T-cell (primary cell): ENCODE measurements at places on chromosomes 7 and 10. TPM values are rescaled to one million over a fixed set of nuclear protein-coding genes. Genes with fewer than 3 reads are reported as not detected.

The PSMA2 gene
- total RNA-seq: 44.2 TPM

The CYP3A7 gene
- not detected for total RNA-seq

The UBE3C gene
- 53.1 TPM for total RNA-seq

The PRXL2A gene
- 5.7 TPM for total RNA-seq

The MYL10 gene
- not detected for total RNA-seq

DNA sequence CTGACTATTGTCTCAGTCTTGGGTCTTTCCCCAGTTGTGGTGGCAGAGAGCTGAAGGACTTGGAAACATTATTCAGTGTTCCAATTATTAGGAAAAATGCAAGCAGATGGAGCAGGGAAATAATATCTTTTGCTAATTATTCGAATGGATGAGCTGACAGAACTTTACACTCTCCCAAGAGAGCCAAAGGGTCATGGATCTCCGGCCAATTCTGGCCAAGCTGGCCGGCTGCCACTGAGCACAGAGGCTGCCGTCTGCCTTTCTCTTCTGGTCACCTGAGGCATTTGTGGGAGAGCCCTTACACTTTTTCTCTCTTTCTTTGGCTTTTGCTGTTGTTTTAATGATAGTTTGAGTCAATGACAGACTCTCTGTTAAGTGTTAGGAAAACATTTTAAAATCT is 22.2 kb upstream of the CNTNAP2 start:
- H3K4me1 ChIP-seq: no peaks in the 10 kb centered on the region
- H3K4me3 ChIP-seq: no peak overlapping the region

- H3K36me3 ChIP-seq: no peaks in the 10 kb centered on the region
- no peak overlapping the region for H3K4me3 ChIP-seq
- H3K27ac ChIP-seq: no peak overlapping the region
- DNase-seq: no peak
- H3K27me3 ChIP-seq: no peaks in the 10 kb centered on the region
Observed at GRCh38 chr7:71661671-71662224, 529.8 kb downstream of the GALNT17 start.

DNA sequence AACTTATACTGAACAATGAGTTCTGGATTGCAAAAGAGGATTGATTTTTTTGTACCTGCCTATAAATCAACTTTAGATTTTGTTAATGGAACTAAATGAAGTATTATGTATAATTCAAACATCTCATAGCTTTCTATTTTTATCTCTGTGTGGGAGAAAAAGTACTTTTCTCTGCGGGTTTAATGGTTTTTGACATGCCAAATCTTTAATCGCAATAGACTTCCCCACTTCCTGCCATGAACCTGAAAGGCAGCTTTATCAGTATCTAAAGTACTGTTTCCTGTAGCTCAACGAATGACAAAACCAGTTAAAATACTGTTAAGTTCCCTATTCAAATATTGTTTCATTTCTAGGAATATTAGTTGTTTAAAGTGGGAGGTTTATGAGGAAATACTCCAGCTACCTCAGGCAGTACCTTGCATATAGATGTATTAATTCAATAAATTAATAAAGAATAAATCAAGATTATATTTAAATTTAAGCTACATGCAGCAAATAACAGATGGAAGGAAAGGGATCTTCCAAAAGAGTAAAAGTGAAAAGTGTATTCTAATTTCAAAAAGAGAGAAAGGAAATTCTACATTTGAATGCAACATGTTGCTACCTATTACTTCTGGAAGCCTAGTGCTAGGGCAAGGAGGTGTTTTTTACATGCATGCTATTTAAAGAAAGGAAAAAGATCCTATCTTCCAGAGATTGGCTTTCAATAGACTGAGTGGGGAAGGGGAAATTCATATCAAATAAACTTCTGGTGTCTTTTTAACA is 75.9 kb downstream of the SVOPL start:
- peaks cover 40% of the 10 kb centered on the region for H3K4me1 ChIP-seq
- H3K27me3 ChIP-seq: no peaks in the 10 kb centered on the region
- DNase-seq: no peak

DNA sequence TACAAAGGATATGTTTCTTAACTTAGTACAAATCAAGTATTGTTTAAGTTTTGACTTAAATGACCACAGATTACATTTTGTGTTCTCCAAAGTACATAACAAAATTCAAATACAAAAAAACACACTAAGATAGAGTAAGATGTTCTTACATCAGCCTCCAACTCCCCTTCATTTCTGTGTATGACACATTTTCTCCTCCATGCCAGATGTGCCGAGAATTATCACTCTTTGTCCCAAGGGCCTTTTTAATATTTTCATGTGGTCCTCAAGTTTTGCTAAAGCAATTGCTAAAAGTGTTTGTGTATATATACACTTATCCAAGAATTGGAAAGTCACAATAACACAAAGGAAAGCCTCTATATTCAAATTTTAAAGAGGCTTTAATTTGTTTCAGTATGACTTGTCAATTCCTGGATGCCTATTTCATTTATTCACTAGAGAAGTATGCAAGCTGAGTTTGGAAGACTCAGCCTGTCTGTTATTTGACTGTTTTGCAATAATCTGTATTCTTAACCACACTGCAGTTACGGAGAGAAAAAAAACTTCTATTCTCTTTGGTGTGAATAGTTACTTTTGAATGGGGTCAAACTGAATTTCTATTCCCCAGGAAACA is 586.4 kb upstream of the SEMA3D start:
- no peaks in the 10 kb centered on the region for H3K4me1 ChIP-seq
- H3K36me3 ChIP-seq: no peaks in the 10 kb centered on the region
- H3K27me3 ChIP-seq: no peaks in the 10 kb centered on the region
- H3K27ac ChIP-seq: no peak overlapping the region
- H3K4me3 ChIP-seq: no peak overlapping the region

DNA sequence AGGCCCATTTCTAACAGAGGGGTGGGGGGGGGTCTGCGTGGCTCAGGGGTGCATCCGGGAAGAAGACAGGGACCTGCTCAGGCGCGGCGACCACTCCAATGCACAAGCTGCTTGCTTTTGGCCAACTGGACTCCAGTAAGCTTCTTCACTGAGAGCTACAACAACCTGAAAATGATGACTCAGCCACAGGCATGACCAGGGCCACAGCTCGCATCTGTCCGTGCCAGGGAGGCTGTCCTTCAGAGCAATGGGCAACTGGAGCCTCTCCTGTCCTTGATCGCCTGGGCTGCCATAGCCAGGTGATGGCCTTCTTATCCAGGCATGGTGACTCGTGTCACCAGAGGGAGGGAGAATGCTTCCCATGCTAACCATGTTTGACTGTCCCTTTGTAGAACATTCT is 81.6 kb upstream of the RNF32 start:
- no peak overlapping the region for H3K27ac ChIP-seq
- H3K4me1 ChIP-seq: no peaks in the 10 kb centered on the region
- DNase-seq: no peak
- no peak overlapping the region for H3K4me3 ChIP-seq
- no peaks in the 10 kb centered on the region for H3K36me3 ChIP-seq
- peaks cover 19% of the 10 kb centered on the region for H3K27me3 ChIP-seq

DNA sequence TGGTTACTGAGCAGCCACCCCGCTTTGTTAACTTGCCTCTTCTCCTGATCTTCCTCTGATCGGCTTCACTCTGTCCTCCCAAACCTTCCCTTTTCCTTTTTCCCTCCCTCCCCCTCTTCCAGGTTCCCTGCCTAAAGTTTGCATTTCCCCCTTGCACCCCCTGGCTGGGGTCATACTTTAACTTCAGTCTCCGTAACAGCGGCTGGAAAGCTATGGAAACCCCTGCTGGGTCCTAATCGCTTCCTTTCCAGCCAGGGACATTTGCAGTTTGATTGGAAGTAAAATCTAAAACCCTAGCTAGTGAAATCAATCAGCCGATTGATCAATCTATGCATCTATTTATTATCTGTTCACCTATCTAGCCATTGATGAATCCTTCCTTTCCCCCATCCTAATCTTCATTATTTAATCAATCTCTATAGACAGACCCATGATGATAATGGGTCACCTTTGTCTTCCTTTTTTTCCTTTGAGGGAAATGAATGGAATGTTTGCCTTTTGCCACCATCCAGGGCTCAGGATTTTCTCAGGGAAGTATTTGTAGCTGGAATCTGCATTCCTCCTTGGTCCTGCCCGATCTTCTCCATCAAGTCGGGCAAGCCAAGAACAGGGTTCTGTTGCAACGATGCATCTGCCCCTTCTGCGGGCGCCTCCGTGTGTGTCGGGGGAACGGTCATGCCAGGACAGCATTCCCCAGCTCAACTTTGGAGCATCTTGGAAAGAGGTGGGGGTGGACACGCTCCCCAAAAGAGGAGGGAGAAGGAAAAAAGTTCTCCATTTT is 8.8 kb downstream of the GATA3 start:
- no peaks in the 10 kb centered on the region for H3K27me3 ChIP-seq
- DNase-seq: no peak
- H3K27ac ChIP-seq: peak overlapping the region; percentile 85
- H3K36me3 ChIP-seq: peaks cover 72% of the 10 kb centered on the region
- H3K4me1 ChIP-seq: peaks cover 34% of the 10 kb centered on the region

- H3K4me3 ChIP-seq: no peak overlapping the region
- DNase-seq: no peak
- no peak overlapping the region for H3K27ac ChIP-seq
- H3K27me3 ChIP-seq: no peaks in the 10 kb centered on the region
- H3K36me3 ChIP-seq: no peaks in the 10 kb centered on the region
- H3K4me1 ChIP-seq: no peaks in the 10 kb centered on the region
Observed at GRCh38 chr10:91758303-91759146, 39.7 kb upstream of the TNKS2 start.

- DNase-seq: no peak
- peak overlapping the region; percentile 99 for H3K27ac ChIP-seq
- no peaks in the 10 kb centered on the region for H3K27me3 ChIP-seq
- peaks cover 30% of the 10 kb centered on the region for H3K4me1 ChIP-seq
- H3K36me3 ChIP-seq: no peaks in the 10 kb centered on the region
Observed at GRCh38 chr10:17644485-17644943, 563 bp downstream of the STAM start.

DNA sequence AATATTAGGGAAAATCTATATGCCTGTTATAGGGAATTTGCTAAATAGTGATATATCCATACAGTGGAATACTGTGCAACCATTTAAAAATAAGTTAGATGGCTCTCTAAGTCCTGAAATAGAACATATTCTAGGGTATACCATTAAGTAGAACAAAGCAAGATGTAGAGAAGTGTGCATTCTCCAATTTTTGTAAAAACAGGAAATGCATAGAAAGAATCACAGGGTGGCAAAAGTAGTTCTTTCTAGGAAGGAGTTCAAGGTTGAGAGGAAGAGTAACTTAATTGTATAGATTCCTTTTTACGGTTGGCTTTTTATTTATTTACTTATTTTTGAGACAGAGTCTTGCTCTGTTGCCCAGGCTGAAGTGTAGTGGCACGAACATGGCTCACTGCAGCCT is 43.7 kb downstream of the ADD3 start:
- H3K4me3 ChIP-seq: no peak overlapping the region
- H3K27me3 ChIP-seq: no peaks in the 10 kb centered on the region
- peaks cover 2% of the 10 kb centered on the region for H3K36me3 ChIP-seq
- H3K4me1 ChIP-seq: peaks cover 24% of the 10 kb centered on the region
- H3K27ac ChIP-seq: no peak overlapping the region

DNA sequence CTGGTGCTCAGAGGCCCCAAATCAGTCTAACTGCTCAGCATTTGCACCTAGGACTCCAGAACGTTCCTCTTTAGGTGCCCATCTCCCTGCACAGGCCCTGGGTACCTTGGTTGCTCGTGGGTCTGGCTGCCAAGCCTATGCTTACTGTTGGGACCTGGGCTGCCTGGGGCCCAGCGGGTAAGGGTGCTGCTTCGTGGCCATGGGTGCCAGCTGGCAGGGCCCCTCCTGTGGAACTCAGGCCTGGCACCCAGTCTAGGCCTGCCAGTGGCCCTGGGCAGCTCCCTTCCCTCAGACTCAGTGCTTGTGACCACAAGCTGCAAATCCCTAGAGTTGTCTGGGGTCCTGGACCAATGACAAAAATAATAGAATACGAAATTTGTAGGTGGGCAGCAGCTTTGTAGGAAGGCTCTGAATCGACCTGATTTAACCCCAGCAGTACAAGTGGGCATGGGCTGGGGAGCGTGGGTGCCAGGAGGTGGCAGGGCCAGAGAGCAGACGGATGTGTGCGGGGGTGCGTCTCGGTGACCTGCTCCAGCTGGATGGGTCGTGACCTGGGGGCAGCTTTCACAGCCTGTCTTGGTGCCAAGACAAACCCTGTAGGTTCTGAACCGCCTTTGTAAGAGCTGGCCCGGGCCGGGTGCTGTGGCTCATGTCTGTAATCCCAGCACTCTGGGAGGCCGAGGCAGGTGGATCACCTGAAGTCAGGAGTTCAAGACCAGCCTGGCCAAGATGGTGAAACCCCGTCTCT is 69.7 kb downstream of the MKI67 start:
- H3K27me3 ChIP-seq: no peaks in the 10 kb centered on the region
- no peak overlapping the region for H3K4me3 ChIP-seq
- H3K27ac ChIP-seq: no peak overlapping the region
- H3K36me3 ChIP-seq: peaks cover 27% of the 10 kb centered on the region

- H3K4me3 ChIP-seq: no peak overlapping the region
- no peak overlapping the region for H3K27ac ChIP-seq
- H3K4me1 ChIP-seq: no peaks in the 10 kb centered on the region
- no peaks in the 10 kb centered on the region for H3K36me3 ChIP-seq
- no peaks in the 10 kb centered on the region for H3K27me3 ChIP-seq
- no peak for DNase-seq
Observed at GRCh38 chr10:52609626-52610240, 162.9 kb downstream of the MBL2 start.

GRCh38 chr7:99357701-99358490 is 16.6 kb upstream of the ARPC1B start:
- no peaks in the 10 kb centered on the region for H3K27me3 ChIP-seq
- H3K36me3 ChIP-seq: peaks cover 21% of the 10 kb centered on the region
- no peaks in the 10 kb centered on the region for H3K4me1 ChIP-seq
- H3K4me3 ChIP-seq: no peak overlapping the region
- no peak for DNase-seq

GRCh38 chr7:137269240-137269639 is 74.3 kb downstream of the PTN start:
- DNase-seq: no peak
- H3K27me3 ChIP-seq: no peaks in the 10 kb centered on the region
- H3K4me1 ChIP-seq: no peaks in the 10 kb centered on the region
- no peaks in the 10 kb centered on the region for H3K36me3 ChIP-seq
- H3K4me3 ChIP-seq: no peak overlapping the region

GRCh38 chr10:72049472-72049871 is 38.9 kb downstream of the SPOCK2 start:
- H3K4me3 ChIP-seq: no peak overlapping the region
- H3K4me1 ChIP-seq: no peaks in the 10 kb centered on the region
- no peak overlapping the region for H3K27ac ChIP-seq
- H3K27me3 ChIP-seq: no peaks in the 10 kb centered on the region
- DNase-seq: no peak

DNA sequence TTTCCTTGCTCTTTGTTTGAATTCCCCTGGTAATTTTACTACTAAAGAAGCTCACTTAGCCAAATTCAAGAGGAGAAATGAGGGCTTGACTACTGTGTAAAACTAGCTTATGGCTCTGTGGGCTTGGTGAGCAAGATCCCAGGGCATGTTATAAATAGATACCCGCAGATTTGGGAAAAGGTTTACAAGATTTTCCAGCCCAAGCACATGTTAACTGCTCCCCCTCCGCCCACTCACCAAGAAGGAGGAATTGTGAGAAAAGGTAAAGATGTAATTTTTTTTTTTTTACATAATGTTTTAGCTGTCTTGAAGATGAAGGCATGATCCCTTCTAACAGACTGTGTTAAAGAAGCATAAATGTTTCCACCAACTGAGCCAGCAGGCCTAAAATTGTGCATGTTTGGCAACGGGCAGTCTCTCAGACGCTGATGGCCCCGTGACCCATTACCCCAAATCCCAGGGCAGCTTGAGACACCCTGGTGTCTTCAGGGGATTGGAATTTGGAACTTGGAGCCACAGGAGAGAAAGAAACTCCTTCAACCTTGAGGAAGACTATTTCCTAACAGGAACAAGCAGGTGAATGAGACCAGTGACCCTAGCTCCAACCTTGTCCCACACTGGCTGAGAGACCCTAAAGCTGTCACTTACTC is 429.8 kb upstream of the CELF2 start:
- DNase-seq: no peak
- no peaks in the 10 kb centered on the region for H3K27me3 ChIP-seq
- H3K27ac ChIP-seq: no peak overlapping the region
- H3K4me3 ChIP-seq: no peak overlapping the region
